ENCODE measurements at places on chromosomes 5 and 9. TPM values are rescaled to one million over a fixed set of nuclear protein-coding genes. Genes with fewer than 3 reads are reported as not detected.

- DNase-seq: no peak
These were observed 14.9 kb upstream of the SLC22A5 start for GRCh38 chr5:132354381-132355139.

DNA sequence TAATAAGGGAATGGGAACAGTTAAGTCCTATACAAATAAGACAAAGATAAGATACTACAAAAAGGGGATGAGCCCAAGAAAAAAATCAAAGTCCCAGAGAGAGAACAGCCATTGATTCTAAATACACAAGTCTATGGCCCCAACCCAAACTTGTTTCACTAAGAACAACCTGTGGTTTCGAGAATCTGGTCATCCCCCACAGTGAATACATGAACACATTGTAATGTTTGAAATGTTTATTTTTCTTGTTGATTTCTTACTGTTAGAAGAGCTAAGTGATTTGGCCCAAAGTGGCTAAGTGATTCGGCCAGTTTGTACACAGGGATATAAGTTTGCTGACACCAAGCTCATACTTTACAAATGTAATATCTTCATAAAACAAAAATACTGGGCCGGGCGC is 3.3 kb upstream of the ABCA1 start:
- no peak for DNase-seq

NEUROG1 gene
- 2.6 TPM for total RNA-seq

DDX4 gene
- 0.09 TPM for total RNA-seq

Measured in cerebellum (tissue), 4 donors.